Tibial artery (tissue), 4 donors: ENCODE measurements at places on chromosomes 11 and 22.

- peak; percentile 59 for DNase-seq
Measured at GRCh38 chr11:2580571-2581001, 119.2 kb downstream of the KCNQ1OT1 start.

DNA sequence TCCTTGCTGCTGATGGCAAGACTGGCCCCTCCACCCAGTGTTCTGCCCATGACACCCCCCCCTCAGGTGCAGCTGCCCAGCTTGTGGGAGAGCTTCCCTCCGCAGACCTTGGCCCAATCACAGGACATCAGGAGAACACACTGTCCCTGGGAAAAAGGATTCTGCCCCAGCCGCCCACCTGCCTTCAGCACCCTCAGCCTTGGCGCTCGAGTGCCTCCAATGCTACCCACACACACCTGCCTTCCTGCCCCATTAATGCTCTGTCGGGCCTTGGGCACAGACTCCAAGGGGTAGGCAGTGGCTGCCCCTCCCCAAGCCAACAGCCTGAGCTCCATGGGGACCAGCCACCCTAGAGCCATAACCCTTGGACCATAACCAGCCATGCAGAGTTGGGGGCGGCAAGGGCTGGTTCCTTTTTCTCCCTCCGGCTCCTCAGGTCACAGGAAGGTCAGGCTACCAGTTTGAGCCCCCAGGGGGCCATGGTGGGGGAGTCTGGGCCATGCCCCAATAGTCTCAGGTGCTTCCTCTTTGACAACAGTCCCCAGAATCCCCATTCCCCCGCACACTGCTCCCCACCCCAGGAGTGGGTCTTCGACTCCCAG is 1.3 kb upstream of the ZNF70 start:
- no peak for DNase-seq

- peak; percentile 67 for DNase-seq
Measured at GRCh38 chr11:65870706-65871681, 1.6 kb downstream of the EFEMP2 start.

- no peak for DNase-seq
Measured at GRCh38 chr11:117551761-117552343, 224.2 kb downstream of the CEP164 start.

DNA sequence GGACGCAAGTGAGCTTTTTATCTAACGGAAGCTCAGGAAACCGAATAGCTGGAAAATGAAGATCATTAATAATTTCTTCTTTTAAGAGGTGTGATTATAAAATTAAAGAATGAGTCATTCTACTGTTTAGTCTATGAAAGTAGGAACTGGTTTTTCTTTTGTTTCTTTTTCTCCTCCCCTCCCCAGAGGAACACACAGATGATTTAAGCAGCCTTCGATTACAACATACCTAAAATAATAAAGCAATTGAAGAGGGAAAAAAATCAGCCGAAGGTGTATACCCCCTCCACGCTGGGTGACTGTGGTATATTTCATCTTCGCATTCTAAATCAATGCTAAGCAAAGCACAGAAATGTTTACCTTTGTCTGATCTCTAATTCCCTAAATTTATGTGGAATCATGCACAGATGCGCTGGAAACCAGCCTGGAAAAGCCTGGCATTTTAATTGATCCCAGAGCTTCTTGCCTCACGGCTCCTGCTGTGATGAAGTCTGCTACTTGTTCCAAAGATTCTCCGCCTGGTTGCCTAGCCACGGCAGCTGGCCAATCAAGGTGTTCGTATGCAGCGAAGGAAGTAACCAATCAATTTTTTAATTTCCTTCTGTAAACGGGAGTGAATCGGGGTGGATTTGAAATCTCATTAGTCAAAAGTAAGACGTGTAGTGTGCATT is 133.9 kb downstream of the FANCF start:
- DNase-seq: no peak

- DNase-seq: no peak
Measured at GRCh38 chr22:50434849-50435248, 40.0 kb downstream of the SBF1 start.

GRCh38 chr22:29308791-29309262 is 2.4 kb downstream of the GAS2L1 start:
- no peak for DNase-seq

DNA sequence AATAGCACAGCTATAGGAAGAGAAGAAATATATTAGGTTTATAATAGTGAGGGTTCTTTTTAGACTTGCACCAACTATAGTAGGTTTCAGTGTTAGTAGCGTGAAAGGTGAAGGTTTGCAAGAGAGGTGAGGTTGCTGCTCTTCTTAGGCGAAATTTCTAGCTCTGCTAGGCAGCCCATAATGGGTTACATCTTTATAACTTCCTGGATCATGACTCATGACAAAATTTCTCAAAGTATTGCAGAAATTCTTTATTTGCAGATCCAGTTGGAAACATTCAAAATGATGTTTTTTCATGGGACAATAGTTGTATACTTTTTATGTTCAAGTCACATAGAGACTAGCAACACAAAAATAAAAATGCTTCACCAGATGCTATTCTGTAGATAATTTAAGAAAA is 260.0 kb downstream of the SOX6 start:
- DNase-seq: no peak

DNA sequence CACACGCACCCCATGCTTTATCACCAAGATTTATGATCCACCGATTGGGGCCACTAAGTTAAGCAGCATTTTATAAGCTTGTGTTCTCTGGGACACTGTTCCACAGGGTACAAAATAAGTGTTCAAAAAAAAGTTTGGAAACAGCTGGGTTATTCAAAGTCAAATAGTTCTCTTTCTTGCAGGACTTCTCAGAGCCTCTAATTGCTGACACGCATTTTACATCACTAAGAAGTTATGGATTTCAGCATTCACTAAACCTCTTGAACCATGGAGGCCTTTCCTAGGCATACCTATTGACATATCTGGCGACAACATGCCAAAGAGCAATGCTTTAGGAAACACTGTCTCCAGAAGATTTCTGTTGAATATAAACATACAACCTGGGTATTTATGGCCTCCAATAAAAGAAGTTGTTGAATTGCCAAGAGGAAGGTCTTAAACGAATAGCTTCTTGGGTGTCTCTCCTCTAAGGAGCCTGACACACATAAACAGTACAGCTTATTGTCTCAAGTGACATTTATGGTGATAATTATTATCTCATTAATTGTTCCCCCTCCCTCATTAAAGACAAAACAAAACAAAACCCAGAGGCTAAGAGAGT is 147.1 kb upstream of the ARHGAP20 start:
- no peak for DNase-seq

GRCh38 chr22:23284504-23285033 is 104.3 kb downstream of the BCR start:
- no peak for DNase-seq

DNA sequence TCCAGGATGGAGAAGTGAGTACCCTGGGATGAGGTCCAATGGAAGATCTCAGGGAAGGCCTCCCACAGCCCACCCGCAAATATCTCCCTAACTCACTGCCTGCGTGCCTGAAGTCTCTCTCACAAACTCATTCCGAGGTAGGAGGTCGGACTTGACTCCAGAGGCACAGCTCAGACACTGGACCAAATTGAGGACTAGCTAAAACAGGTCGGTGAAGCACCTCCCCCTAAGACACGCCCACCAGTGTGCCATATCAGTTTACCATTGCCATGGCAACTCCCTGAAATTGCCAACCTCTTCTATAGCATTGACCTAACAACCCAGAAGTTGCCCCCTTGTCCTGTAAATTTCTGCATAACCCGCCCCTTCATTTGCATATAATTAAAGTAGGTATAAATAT is 17.5 kb downstream of the RPL3 start:
- no peak for DNase-seq

- no peak for DNase-seq
Measured at GRCh38 chr11:36375353-36376008, 79.4 kb downstream of the PRR5L start.

- no peak for DNase-seq
Measured at GRCh38 chr11:106983991-106984390, 34.3 kb downstream of the GUCY1A2 start.

DNA sequence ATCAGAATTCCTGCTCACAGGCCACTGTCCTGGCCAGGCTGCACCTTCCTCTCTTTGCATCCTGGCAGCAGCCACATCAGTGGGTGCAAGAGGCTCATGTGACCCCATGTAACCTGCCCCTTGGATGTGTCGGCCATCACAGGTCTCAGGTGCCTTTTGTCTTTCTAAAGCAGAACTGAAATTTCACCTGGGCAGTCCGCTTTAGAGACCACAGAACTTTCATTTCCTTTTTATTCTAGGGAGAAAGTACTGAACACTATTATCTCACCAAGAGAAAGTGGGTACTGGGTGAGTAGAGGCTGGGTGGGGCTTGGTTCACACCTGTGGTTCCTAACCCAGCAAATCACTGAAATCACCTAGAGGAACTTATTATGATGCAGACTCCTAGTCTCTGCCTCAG is 51.7 kb upstream of the NUP160 start:
- DNase-seq: no peak

- DNase-seq: no peak
Measured at GRCh38 chr11:68928136-68928880, 24.6 kb downstream of the IGHMBP2 start.

DNA sequence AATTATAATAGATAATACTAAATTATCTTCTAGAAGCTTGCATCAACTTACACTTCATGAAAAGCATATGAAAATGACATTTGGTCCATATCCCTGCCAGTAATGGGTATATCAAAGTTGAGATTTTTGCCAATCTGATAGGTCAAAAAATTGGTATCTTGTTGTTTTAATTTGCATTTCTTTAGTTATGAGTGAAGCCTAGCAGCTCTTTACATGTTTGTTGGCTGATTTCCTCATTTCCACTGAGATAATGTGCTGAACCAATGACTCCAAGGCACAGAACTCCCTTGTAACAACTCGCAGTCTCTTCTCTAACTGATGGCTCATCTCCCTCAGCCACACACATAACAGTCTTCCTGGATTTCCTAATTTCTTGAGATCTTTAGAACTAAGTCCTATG is 175.3 kb upstream of the SESN3 start:
- no peak for DNase-seq

DNA sequence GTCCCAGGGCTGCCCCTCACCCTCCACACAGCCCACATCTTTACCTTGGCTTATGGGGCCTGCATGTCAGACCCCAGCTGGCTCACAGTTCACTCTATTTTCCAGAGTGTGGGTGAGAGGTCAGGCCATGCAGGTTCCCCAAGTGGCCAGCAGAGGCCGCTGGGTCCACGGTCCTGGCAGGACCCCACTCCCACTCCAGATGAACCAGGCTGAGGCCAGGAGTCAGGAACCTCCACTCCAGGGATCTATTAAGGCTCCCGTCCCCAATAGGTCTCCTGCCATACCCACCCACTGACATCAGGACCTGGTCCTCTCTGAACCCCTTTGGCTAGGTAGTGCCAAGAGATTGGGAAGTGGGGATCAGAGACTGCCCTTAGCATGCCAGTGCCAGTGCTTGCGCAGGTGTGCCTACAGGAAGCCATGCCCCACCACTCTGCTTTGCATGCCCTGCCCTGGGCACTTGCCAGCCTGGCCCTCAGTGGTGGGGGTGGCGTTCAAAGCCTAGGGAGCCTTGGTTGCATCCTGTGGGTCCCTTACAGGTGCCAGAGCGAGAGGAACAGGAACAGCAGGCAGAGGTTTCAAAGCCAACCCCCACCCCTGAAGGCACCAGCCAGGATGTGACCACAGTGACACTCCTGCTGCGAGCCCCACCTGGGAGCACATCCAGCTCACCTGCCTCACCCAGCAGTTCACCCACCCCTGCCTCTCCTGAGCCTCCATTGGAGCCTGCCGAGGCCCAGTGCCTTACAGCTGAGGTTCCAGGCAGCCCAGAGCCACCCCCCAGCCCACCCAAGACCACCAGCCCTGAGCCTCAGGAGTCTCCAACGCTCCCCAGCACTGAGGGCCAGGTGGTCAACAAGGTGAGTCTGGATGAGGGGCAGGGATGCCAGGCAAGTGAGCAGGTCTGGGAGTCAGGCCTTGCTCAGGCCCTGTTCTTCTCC is 8.3 kb downstream of the SMTN start:
- DNase-seq: no peak

DNA sequence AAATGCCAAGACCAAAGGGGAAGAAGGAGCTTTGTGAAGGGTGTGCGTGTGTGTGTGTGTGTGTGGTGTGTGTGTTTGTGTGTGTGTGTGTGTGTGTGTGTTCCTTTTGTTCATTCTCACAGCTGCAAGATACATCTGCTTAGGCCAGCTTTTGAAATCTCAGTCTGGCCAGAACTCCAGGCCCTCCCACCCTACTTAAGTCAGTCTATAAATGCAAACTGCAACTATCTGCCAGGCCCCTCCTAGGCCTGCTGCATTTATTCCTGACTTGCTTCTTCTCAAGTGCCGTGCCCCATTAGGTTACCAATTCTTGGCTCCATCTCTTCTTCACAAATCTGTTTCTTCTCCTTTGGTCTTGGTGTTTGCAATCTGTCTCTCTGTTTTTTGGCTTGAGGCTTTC is 21.6 kb upstream of the RIC3 start:
- DNase-seq: no peak

- no peak for DNase-seq
Measured at GRCh38 chr22:42086051-42086450, 4.5 kb downstream of the NDUFA6 start.

DNA sequence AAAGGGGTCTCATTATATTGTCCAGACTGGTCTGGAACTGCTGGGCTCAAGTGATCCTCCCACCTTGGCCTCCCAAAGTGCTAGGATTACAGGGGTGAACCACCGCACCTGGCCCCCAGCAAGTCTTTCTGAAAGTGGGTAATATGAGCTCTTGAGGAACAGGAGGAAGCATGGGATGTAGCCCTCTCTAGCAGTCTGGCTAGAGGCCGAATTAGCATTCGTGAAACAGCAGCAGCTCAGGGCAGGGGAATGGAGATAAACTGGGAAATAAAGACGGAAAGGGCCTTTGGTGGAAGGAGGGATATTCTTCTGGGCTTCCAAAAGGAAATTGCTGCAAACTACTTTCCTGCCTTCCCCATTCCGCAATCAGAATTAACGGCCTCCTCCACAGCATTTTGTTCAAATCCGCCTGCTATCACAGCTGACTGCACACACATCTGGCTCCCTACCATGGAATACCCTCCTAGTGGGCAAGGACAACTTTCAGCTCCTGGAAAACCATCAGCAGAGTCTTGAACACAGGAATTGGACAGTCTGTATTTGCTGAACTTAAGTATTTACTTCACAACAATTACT is 44.3 kb downstream of the MICAL3 start:
- DNase-seq: no peak

- no peak for DNase-seq
Measured at GRCh38 chr22:19048531-19048930, 73.7 kb downstream of the DGCR2 start.

DNA sequence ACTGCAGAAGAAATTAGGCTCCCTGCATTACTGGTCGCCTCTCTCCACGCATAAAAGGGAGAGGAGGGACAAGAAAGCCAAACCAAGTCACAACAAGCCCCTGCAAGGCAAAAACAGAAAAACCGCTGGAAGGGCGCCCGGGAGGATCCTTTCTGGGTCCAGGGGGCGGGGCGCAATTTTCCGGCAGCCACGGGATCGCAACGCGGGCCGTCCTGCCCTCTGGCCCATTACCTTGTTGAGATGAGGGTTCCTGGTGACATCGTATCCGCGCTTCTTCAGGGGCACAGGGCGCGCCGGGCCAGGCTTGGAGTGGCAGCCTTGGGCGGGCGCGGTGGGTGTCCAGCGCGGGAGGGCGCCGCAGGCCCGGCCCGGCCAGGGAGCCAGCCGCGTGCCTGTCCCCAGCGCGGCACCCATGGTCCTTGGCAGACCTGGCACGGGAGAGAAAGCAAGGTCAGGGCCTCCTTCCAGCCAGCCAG is 847 bp downstream of the ME3 start:
- DNase-seq: peak; percentile 89

- DNase-seq: peak; percentile 7
Measured at GRCh38 chr11:73991471-73992006, 8.9 kb upstream of the UCP2 start.
